Renal pelvis (tissue), 12 donors: ENCODE measurements at places on chromosomes 4 and X.

- DNase-seq = no peak
Observed at GRCh38 chr4:151143162-151143561, 43.7 kb downstream of the RPS3A start.

DNA sequence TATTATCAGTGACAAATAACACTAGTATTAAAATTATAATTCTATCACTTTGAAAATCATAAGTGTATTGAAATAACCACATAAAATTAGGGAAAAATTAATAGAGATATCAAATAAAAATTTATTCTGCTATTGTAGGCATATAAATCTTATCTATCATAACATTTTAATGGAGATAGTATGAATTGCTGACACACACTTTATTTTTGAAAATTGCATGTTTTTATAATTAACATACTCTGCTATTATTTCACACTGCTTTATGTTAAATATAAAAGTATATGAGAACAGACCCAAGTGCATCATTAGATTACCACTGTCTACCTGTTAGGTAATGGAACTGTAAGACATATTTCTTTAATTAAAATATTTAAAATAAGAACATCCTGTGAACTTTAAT is 2150.2 kb downstream of the ARAP2 start:
- DNase-seq = no peak

DNA sequence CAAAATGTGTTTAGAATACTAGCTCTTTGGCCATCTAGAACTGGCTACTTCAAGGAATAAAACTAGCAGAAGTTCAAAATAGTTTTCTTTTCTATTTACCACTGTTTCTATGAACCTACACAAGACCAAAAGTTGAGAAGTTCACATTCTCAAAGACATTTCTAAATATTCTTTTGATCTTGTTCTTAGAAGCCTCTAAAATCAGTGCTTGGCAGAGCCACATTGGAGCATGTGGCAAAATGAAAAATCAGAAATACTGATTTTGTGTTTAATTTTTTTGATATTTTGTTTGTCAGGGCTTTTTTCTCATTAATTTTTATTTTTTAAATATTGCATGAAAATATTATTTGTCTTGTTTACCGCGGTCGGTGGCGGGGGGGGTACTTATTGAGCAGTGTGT is 853.8 kb upstream of the INTU start:
- no peak for DNase-seq

DNA sequence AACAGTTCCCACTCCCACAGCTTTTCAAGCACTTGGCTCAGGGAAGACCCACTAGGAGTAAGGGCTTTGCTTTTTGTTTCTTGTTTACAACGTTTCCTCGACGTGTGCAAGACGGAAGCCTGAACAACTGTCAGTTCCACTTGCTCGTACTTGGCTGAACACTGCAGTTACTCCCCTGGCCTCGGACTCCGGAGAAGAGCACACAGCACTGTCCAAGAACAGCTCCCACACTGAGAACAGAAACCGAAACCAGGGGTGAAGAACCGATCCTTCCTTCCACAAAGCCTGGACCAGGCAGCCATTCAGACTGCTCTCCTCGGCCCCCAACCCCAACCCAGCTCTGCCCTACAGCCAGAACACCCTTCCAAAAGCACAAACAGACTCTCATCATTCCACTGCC is 25.5 kb downstream of the IRF2 start:
- peak; percentile 38 for DNase-seq

- DNase-seq = no peak
Observed at GRCh38 chrX:68846536-68846935, 17.7 kb downstream of the EFNB1 start.

- no peak for DNase-seq
Observed at GRCh38 chr4:70703619-70704214, 15.4 kb downstream of the UTP3 start.

DNA sequence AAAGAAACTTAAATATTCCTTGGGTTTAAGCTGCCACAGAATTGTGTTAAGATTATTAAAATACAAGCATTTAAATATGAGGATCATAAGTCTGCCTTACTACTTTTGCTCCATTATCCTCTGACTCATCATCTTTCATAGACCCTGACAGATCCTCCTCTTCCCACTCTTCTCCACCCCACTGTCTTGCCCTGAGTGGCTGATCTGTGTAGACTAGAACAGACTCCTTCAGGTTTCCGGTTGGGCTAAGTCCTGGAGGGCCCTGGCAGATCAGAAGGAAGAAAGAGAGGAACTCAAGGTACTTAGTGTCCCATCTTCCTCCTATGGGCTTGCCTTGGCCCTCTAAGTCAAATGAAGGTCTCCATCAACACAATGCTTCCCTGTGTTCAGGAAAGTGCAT is 30.7 kb downstream of the PALLD start:
- DNase-seq = no peak

- DNase-seq = no peak
Observed at GRCh38 chr4:112532267-112532666, 16.3 kb upstream of the NEUROG2 start.

- peak; percentile 78 for DNase-seq
Observed at GRCh38 chr4:3484057-3484973, 21.2 kb downstream of the DOK7 start.

GRCh38 chr4:147794314-147794680 is 62.4 kb downstream of the ARHGAP10 start:
- no peak for DNase-seq

- no peak for DNase-seq
Observed at GRCh38 chr4:74084984-74085383, 14.0 kb downstream of the CXCL2 start.

DNA sequence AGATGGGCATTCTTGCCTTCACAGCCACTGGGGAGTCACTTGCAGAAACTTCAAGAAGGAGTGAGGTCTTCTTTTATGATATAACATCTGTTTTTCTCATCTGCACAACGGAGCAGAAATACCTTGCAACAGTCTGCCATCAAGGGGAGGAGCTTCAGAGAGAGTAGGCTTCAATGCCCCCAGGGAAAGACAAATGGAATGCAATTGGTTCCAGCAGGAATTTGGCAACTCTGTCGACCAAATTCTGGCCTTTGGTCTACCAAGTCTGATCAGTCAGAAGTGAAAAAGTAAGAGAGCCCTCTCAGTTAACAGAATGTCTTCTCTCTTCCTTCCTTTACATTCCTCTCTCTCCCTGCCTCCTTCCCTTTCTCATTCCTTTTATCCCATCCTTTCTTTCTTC is 229.3 kb downstream of the IDS start:
- DNase-seq = no peak

GRCh38 chr4:180741703-180742102 is 1501.5 kb upstream of the TENM3 start:
- no peak for DNase-seq

DNA sequence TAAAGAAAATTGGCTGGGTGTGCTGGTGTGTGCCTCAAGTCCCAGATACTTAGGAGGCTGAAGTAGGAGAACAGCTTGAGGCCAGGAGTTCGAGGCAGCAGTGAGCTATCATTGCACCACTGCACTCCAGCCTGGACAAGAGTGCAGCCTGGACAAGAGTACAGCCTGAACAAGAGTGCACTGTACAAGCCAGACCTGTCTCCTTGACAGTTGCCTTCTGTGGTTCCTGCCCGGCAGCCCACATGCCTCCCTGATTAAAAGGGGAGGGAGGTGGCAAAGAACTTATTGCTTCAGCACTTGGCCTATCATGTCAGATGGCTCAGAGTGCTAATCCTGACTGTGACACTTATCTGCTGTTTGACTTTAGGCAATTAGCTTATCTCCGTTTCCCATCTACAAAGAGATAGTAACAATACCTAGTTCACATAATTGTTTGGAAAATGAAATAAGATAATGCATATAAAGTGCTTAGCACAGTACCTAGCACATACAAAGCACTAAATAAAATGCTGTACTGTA is 249.1 kb downstream of the DCLK2 start:
- no peak for DNase-seq

- DNase-seq = no peak
Observed at GRCh38 chrX:149462849-149463248, 42.3 kb downstream of the IDS start.

DNA sequence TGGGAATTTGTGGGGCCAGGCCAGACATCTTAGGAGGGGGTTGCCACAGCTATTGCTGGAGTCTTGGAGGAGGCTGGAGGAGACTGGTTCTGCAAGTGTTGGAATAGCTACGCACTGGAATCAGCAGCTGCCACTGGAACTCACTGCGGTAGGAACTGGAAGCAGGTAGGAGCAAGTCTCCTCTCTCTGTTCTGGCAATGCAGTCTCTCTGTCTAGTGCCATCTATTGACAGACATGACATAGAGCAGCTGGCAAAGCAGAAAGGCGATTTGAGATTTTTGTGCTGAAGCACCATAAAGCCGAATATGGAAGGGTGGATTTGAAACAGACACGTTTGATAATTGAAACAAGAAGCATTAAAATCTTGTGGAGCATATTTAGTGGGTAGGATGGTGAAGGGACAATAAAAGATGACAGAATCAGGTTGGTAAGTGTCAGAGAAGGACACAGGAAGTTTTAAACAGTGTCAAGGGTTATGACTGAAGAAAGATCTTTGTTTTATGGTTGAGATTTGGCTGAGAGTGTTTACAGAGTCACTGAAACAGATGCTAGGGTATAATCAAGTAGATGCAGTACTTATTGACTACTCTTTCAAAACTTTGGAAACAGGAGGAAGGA is 23.5 kb upstream of the SYNPO2 start:
- DNase-seq = peak; percentile 16

DNA sequence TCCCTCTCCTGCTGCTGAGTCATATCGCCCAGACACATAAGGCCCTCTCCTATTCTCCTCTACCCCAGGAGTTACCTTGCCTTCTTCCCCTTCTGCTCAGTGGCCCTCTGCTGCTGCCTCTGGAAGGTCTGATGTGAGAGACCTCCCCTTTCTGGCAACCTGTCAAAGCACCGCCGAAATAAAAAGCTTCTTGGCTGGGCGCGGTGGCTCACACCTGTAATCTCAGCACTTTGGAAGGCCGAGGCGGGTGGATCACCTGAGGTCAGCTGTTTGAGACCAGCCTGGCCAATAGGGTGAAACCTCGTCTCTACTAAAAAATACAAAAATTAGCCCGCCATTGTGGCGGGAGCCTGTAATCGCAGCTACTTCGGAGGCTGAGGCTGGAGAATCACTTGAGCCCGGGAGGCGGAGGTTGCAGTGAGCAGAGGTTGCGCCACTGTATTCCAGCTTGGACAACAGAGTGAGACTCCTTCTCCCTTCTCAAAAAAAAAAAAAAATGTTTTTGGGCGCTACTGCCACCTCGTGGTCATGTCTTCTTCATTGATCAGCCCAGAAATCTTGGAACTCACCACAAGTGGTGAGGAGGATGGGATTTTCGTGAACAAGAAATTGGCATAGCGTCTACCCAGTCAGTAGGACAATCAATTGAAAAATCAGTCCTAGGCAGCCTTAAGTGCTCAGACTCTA is 8.6 kb upstream of the ZXDA start:
- no peak for DNase-seq

GRCh38 chr4:176268963-176269362 is at the start of gene ASB5:
TSS of gene ASB5 (minus strand) at chr4:176269222. CDS start at chr4:176269108, 114 bp downstream.
- DNase-seq = no peak

DNA sequence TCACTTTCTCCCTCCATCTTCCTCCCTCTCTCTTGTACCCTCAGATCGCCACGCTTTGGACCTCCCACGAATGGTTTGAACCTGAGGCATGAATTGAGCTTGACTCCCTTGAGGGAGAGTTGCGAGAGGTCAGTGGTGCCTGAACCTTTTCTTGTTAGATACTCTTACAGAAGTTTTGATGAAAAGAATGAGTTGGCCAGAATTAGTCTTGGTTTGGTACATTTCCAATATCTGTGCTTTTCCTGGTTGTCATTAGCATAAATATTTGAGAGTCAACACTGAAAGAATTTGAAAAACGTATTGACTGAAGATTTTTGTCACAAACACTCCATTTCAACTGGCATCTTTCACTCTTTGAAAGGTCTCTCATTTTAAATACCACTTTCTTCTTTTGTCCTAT is 510.6 kb upstream of the DIPK2B start:
- no peak for DNase-seq

DNA sequence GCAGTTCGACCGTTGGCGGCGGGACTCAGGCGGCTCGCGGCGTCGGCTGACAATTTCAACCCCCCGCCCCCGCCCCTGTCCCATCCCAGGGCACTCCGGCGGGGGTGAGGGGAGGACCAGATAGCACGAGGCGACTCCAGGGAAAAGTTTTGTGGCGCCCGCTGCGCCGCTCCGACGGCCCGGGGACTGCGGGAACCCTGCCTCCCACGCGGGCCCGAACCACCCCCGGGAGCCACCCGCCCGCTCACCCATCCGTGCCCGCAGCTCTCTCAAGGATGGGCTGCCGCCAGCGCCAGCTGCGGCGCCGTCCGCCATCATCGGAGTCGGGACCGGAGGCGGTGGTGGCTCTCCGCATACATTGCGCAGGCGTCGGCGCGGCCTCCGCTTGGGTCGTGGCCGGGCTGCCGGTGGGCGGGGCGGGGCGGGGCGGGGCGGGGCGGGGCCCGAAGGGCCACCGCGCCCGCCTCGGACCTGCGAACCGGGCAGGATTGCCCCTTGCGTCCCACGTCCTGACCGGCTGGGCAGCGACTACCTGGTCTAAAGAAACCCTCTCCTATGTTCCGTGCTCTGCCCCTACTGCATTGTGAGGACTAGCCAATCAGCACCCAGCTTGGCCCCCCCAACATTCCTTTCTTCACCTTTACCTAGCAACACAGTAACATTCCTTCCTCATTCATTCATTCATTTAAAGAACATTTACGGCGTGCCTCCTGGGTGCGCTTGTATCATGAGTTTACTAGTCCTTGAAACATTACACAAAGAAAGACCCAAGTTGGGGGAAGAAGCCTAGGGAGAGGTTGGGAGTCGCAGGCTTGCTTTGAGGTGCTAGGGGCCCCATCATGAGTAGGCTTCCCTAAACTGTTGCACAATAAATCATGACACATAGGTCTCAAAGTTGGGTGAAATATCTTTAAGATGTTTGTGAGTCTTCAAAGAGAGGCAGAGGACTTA is at the start of gene MAP7D3:
Gene MAP7D3 (minus strand): TSS at position 360 of the 951 bp plus-strand sequence. CDS start 42 bp downstream, at position 318.
- DNase-seq = peak; percentile 36
